ENCODE measurements at places on chromosomes 2 and 18.
A peak's percentile ranks its signal among the peaks of the same experiment; 100 is the strongest.

DNA sequence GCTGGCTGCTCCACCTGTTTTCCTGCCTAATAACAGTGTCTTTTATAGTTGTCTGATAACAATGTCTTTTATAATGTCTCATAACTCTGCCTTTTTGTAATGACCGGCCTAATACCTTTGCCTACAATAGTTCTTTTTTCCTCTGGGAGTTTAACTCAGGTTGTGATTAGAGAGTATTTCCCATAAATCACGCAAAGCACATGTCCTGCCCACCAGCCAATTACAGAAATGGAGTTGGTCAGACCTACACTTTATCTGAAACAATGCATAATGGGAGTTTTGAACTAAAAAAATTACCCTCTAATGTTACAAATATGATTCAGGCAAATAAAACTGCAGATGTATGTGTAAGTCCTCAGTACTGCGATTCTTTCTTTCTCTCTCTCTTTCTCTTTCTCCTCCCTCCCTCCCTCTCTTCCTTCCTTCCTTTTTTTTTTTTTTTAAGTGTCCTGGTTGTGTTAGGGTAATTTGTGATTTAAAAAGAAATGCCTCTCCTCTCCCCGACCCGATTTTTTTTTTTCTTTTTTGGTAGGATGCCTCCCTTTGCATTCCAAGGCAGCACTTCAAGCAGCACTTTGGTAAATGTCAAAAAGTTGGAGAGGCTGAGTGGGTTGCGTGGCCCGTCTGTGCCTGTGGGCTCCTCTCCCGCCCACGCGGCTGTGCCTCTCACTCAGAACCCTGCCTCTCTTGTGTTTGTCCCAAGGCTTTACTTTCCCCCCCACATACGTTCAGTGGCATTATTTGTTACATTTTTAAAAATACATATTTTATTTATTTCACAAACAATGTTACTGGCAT, 147.3 kb downstream of the AGAP1 start:
- DNase-seq, result no peak

- no peak for DNase-seq
Measured at GRCh38 chr2:241481687-241482086, 26.7 kb downstream of the STK25 start.

- DNase-seq, result no peak
Measured at GRCh38 chr18:48139431-48140347, 209.2 kb upstream of the SMAD2 start.

DNA sequence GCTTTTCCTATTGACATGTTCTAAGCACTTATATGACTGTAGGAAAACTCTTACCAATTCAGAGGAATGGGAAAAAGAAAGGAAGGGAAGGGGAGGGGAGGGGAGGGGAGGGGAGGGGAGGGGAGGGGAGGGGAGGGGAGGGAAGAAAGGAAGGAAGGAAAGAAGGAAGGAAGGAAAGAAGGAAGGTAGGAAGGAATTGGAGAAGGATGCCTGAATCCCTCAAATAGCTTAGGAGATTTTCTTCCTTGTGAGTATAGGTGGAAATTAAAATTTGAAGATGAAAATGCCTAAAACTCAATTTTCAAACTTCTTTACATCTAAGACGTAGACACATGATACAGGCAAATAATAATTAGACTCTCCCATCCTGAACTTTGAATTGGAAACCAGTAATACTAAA, 463.1 kb downstream of the SATB2 start:
- DNase-seq, result no peak

DNA sequence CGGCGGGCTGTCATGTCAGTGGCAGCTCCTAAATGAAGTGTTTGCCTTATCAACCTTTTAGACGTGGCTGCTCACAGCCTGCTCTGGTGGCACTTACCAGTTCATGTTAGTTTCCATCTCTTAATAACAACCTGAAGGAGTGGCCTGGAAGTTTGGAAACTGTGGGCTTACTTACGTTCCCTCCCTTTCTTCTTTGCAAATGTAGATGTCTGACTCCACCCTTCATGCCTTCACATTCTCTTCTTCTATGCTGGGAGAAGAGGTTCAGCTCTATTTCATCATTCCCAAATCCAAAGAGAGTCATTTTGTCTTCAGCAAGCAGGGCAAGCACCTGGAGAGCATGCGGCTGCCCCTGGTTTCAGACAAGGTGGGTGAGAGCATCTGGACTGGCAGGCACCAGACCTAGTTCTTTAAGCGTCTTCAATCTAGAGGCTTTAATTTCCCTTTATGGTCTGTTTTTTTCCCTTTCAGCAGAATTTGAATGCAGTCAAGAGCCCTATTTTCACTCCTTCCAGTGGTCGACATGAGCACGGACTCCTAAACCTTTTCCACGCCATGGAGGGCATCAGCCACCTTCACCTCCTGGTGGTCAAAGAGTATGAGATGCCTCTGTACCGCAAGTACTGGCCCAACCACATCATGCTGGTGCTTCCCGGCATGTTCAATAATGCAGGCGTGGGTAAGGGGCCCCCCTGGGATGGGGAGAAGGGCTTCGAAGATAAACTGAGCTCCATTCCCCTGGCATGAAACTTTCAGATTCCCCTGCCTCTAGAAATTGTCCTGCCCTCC, 92.4 kb downstream of the ESCO1 start:
- DNase-seq, result no peak

- no peak for DNase-seq
Measured at GRCh38 chr18:3952031-3952430, 502.1 kb downstream of the TGIF1 start.

DNA sequence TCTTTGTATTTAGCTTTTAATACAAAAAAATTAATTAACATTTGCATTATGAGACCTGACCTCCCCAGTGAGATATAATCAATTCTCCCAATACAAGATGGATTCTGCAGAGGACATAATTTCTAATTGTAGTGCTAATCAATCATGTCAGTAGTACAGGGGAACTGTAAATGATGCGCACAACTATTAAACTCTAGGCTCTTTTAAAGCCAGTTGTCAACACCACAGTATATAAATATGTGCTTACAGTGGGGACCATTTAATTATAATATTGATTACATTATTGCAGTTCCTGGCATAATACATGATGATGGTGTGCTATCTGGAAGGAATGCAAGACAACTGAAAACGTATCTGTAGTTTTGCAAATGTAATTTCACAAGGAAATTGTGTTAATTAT, 285.6 kb upstream of the EPHA4 start:
- no peak for DNase-seq

DNA sequence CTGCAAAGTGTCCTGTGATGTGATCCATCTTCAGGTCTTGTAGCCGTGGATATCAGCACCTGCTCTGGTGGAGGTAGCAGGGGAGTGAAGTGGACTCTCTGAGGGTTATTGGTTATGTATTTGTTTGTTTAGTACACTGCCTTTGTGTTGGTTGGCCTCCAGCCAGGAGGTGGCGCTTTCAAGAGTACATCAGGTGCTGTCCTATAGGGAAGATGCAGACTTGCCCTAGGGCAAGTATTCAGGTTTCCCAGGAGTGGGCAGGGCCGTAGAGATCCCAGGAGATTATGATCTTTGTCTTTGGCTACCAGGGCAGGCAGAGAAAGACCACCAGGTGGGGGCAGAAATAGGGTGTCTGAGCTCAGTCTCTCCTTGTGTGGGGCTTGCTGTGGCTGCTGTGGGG, 411.8 kb downstream of the SOX11 start:
- no peak for DNase-seq

DNA sequence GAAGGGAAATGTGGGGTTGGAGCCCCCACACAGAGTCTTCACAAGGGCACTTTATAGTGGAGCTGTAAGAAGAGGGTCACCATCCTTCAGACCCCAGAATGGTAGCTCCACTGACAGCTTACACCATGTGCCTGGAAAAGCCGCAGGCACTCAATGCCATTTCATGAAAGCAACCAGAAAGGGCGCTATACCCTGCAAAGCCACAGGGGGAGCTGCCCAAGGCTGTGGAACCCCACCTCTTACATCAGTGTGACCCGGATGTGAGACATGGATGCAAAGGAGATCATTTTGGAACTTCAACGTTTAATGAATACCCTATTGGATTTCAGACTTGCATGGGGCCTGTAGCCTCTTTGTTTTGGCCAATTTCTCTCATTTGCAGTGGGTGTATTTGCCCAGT, 694.7 kb downstream of the CBLN2 start:
- no peak for DNase-seq

DNA sequence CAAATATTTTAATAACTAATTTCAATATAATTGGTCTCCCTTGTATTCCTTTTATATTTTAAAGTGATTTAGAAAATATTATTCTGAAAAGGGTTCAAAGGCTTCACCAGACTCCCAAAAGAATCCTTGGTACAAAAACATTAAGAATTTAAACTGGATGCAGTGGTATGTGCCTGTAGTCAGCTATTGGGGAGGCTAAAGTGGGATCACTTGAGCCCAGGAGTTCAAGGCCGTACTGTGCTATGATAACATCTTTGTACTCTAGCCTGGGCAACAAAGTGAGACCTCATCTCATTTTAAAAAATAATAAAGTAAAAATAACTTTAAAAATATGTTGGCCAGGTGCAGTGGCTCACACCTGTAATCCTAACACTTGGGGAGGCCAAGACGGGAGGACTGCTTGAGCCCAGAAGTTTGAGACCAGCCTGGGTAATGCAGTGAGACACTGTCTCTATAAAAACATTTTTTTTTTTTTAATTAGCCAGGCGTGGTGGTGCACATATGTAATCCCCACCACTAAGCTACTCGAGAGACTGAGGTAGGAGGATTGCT, 14.7 kb downstream of the NCL start:
- no peak for DNase-seq

DNA sequence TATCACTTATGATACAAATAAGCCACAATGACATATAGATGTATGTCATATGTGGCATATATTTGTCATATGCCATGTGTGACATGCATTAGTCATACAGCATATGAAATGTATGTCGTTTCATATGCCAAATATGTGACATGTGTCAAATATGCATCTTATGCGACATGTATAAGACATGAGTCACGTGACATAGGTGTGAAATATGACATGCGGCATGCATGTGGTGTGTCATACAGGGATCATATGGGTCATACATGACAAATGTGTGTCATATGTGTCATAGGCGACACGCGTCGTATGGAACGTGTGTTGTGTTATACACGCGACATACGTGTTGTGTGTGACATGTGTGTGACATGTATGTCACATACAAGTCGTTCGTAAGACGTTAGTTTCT, 2154.0 kb upstream of the PIK3C3 start:
- no peak for DNase-seq

DNA sequence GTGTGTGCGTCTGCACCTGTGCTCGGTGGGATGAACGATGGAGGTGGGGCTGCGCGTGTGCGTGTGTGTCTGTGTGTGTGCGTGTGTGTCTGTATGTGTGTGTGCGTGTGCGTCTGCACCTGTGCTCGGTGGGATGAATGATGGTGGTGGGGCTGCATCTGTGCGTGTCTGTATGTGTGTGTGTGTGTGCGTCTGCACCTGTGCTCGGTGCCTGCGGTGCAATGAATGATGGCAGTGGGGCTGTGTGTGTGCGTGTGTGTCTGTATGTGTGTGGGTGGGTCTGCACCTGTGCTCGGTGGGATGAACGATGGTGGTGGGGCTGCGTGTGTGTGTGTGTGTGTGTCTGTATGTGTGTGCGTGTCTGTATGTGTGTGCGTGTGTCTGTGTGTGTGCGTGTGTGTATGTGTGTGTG, 48.5 kb upstream of the CTDP1 start:
- DNase-seq, result no peak

DNA sequence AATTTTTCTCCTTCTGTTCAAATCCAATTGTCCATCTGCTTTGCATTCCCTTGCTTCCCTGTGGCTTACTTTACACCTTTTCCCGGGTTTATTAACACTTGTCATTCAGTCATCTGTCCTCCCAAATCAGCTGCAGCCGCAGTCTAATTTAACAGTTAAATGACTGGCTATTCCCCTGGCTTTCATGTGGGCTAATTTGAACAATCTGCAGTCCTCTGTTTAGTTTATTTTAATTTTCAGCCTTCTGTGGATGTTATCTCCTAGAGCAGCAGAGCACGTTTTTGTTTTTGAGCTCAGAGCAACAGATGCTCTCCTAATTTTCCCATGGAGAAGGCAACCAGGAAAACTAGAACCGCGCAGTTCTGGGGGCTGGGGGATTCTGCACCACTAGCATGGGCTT, 55.0 kb downstream of the MEP1B start:
- no peak for DNase-seq

GRCh38 chr2:232523682-232524597, 2.0 kb upstream of the CHRND start:
- DNase-seq, result peak; percentile 50

- peak; percentile 12 for DNase-seq
Measured at GRCh38 chr2:215059724-215060123, 78.7 kb downstream of the ABCA12 start.

GRCh38 chr2:1156059-1156458, 205.4 kb downstream of the SNTG2 start:
- DNase-seq, result no peak

DNA sequence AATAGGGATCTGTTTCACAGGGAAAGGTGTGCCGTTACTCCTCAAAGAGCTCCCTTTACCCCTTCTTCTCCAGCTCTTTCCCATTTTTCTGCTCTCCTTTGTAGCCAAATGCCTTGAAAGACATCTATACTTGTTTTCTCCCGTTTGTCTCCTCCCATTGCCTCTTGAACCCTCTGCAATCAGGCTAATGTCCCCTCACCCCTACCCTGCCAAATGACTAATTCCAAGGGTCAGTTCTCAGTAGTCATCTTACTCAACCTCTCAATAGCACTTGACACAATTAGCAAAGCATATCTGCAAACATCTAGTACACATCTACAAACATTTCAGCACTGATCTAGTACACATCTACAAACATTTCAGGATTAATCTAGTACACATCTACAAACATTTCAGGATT, 12.6 kb downstream of the MRO start:
- no peak for DNase-seq

DNA sequence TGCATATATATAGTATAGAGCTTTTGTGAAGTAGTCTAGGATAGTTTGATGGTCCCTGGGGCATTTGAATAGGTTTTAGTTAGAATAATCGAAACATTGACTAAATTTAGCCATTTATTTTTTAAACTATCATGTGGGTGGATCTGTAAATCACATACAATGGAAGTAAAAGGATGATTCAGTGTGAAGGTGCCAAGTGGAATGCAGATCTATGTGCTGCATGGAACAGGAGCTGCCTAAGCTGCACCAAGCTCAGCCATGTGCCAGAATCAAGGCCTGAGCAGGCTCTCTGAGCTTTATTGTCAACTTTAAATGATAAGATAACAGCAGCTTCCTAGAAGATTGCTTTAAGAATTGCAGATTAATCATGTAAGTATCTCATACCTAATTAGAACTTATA, 1996.2 kb upstream of the PIK3C3 start:
- no peak for DNase-seq

GRCh38 chr2:164014068-164014731, 278.4 kb upstream of the FIGN start:
- peak; percentile 91 for DNase-seq

- no peak for DNase-seq
Measured at GRCh38 chr2:193783681-193784080, 1588.9 kb upstream of the TMEFF2 start.

GRCh38 chr2:110772383-110772755, 40.0 kb downstream of the ACOXL start:
- no peak for DNase-seq

DNA sequence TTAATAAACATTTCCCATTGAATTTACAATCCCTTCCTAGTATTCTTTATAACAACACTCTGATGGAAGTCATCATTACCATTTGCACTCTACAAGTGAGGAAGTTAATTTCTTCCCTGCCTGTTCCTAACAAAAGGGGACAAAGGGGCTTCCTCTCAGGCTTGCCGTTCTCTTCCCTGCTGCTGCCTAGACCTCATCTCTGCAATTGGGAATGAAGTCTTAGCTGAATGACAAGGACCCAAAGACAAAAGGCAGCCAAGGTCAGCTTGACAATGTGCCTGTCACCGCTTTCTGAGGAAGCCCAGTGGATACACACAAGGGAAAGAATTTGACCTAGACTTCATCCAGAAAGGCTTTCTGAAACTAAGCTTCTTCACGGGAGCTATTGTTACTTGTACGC, 416.4 kb downstream of the CMPK2 start:
- DNase-seq, result no peak

Measured in Ammon's horn (tissue), 1 donor.